GM12891 (cell line): ENCODE measurements at places on chromosomes 5 and 9.

DNA sequence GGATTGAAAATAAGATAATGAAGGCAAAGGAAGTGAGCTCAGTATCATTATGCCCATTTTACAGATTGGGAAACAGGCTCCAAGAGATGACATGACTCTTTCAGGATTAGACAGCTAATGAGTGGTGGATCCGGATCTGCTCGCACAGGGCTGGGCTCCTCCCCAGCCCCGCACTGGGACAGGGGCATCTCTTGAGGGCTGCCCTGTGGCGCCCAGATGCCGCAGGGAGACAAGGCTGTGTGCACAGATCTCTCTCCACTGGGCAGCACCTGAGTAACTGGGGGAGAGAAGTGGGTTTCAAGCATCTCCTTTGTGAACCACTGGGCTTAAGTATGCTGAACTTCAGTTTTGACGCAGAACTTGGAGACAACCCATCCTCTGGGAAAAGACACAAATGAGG, 43.9 kb downstream of the ADAMTS2 start:
- DNase-seq = no peak

GRCh38 chr9:87350915-87351314, 146.8 kb upstream of the DAPK1 start:
- DNase-seq = no peak

GRCh38 chr5:72837524-72838096, 21.1 kb downstream of the TNPO1 start:
- no peak for DNase-seq

- no peak for DNase-seq
Measured at GRCh38 chr5:36301858-36302603, at the start of gene RANBP3L. Gene RANBP3L, minus strand, starts transcription at chr5:36301902. Its CDS starts 486 bp downstream, at chr5:36301416.

- no peak for DNase-seq
Measured at GRCh38 chr5:34869256-34869655, 30.3 kb downstream of the TTC23L start.

- no peak for DNase-seq
Measured at GRCh38 chr5:173050791-173051190, 5.4 kb upstream of the CREBRF start.

GRCh38 chr9:124820698-124821623, 32.3 kb upstream of the WDR38 start:
- DNase-seq = no peak

GRCh38 chr9:38319496-38320173, 72.9 kb upstream of the ALDH1B1 start:
- DNase-seq = no peak

DNA sequence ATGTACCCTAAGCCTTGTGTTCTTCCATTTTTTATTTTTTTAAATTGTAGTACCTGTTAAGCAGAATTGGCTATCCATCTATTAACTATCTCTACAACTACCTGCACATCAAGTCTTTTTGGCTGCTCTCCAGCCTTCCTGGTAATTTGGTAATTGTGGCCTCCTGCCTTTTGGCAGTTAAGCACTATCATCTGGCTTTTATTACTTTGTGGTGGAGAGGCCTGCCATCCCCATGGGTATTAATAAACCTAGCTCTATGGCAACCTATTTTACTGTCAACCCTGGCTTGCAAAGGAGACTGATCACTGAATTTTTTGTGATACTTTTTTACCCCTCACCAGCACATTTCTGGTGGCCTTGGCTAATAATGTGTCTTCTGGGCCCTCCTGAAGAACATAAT, 20.5 kb downstream of the SELENOP start:
- no peak for DNase-seq

- DNase-seq = no peak
Measured at GRCh38 chr5:66769839-66770617, 173.8 kb downstream of the MAST4 start.

GRCh38 chr5:36536616-36537005, 69.8 kb upstream of the SLC1A3 start:
- DNase-seq = no peak

GRCh38 chr5:172451771-172452197, 2.5 kb downstream of the SH3PXD2B start:
- DNase-seq = no peak

DNA sequence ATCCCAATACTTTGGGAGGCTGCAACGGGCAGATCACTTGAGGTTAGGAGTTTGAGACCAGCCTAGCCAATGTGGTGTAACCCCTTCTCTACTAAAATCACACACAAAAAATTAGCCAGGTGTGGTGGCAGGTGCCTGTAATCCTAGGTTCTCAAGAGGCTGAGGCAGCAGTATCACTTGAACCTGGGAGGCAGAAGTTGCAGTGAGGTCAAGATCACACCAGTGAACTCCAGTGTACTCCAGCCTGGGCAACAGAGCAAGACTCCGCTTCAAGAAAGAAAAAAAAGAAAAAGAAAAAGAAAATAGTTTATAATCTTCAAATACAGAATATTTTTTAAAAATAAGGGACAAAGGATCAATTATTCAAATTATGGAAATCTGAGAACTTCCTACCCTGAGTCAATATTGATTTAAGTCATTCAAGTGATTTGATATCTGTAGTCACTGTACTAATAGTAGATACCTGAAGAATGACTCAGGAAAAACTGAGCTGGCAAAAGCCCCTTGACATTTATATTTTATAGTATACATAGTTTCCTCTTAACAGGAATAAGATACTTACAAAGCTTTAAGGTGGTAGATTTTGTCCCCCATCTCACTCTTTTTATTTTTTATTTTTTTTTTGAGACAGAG, 61.8 kb downstream of the PTBP3 start:
- DNase-seq = no peak

- DNase-seq = no peak
Measured at GRCh38 chr5:74420947-74421346, 219.6 kb downstream of the ENC1 start.

- DNase-seq = no peak
Measured at GRCh38 chr5:137621861-137622823, 113.7 kb downstream of the KLHL3 start.

GRCh38 chr5:44943647-44944046, 134.9 kb downstream of the MRPS30 start:
- DNase-seq = no peak

DNA sequence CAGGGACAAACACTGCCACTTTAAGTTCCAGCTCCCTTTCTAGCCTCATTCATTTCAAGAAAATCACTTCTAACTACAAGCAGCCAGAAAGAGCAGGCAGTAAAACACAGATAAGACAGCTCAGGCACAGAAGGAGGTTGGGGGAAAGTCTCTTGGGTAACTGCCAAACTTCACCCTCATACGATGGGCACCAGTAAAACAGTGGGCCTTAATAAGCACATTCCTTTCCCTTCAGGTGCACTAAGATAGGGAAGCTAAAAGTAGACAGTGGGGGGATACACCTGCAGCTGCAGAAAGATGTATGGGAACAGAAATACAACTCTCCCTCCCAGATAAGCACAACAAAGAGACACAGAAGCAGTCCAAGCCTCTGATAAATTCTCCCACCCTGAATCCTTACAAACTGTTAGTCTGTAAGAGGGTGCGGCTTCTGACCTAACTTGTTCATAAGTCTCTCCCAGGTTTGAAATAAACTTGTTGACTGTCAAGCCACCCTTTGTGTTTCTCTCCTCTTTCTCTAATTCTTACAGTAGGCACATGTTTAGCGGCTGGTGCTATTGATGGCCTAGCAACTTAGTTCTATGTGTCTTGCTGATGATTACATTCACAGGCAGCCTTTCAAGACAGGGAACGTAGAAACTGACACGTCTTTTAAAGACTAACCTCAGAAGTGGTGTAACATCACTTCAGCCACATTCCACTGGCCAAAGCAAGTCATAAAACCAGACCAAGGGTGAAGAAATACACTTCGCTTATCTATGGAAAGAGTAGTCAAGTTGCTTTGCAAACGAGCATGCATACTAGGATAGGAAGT, 6.8 kb upstream of the CKS2 start:
- no peak for DNase-seq

DNA sequence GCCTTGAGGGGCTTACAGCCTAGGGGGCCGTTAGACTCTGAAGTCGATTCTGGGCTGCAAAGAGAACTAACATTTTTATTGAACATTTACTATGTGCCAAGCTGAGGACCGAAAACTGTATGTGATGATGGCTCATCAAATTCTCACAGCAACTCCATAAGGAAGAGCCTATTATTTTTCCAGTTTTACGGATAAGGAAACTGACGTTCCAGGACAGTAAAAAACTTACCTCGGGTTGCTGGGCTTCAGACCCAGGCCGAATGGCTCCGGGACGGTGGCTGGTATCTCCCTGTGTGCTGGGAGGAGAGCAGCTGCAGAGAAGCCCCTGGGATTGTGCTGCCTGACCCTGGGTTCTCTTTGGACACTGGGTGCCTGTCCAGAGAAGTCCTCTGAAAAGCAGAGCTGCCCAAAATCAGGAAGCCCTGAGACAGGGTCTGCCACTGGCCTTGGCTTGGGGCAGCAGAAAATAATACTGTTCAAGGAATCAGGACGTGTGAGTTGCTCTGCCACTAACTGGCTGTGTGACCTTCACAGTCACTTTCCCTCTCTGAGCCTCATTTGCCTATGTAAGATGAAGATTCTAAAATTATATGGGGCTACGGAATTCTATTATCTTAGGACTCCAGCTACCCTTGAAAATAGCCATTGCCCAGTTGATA, 116.3 kb upstream of the CPEB4 start:
- DNase-seq = no peak

DNA sequence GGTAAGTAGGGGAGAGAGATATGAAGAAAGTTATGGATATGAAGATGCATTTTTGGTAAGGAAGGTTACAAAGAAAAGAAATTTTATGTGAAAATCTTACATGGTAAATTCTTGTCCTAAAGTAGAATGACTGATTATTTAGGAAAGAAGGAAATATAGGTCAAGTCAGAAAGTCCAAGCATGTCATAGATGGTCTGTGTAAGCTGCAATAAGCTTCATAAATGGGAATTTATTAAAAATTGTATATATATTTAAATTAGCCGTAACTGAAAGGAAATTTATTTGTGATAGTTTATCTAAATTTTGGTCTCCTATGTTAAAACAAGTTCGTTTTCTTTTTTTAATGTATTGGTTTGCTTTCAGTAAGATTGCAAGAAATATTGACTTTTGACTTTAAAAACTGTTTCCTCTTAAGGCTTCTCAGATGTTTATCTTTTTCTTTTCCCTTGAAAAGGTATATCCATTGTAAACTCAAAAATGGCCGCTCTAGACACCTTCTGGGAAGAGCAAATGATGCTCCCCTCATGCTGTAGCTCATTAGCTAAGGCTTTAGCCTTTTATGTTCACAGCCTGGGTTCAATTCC, 46.8 kb upstream of the HAPLN1 start:
- DNase-seq = no peak

GRCh38 chr5:94793113-94793815, 174.8 kb downstream of the SLF1 start:
- DNase-seq = peak; percentile 35

GRCh38 chr5:116559673-116560164, 14.9 kb downstream of the SEMA6A start:
- no peak for DNase-seq

- DNase-seq = no peak
Measured at GRCh38 chr9:74729136-74729695, 158.5 kb downstream of the TRPM6 start.

DNA sequence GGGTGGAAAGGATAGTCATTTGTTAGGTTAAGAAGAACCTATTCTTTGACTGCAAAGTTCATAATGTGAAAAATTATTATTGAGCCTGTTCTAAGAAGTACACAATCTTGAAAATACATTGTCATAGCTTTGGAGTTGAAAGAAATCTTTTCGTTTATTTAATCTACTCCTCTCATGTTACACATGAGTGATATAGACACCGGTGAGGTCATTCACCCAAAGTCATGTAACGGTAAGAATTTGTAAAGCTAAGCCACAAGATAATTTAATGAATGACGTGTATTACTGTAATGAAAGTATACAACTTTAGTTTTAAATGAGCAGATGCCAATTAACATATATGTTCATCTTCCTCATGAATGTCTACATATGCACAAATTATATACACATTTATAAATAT, 284.1 kb upstream of the PDE4D start:
- DNase-seq = no peak

DNA sequence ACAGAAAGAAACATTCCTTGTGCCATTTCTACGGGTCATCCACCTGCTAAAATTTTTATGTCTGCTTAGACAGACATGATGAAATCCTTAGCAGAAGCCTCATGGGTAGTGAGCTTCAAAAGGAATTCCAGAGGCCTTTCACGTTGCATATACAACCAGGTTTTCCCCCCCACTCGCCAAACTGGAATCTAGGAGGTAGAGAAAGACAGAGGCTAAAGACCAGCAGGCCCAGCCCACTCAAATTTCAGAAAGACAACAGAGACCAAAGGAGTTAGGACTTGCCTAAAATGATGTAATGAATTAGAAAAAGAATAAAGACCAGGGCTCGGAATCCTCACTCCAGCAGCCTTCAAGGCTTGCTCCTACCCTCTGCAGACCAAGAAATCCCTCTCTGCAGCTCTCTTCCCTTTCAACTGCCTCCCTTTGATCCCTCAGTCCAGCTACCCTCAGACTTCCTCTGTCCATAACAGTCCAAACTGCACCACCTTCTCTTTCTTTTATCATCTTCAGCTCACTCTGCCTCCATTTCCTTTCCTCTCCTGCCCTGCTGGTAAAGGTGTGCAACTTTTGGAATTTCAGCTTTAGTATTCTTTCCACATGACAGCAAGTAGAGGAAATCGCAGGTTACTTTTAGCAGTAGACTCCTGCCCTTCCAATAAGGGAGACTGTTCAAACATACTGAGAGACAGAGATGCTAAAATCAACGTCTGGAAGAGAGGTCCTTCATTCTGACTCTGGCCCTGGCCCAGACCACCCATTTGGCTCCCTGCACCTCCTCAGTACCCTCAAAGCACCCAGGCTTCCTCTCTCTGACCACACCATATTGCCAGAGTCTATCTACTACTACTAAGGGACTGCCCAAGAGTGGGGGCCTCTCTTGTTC, 8.9 kb downstream of the B4GALT1 start:
- no peak for DNase-seq

DNA sequence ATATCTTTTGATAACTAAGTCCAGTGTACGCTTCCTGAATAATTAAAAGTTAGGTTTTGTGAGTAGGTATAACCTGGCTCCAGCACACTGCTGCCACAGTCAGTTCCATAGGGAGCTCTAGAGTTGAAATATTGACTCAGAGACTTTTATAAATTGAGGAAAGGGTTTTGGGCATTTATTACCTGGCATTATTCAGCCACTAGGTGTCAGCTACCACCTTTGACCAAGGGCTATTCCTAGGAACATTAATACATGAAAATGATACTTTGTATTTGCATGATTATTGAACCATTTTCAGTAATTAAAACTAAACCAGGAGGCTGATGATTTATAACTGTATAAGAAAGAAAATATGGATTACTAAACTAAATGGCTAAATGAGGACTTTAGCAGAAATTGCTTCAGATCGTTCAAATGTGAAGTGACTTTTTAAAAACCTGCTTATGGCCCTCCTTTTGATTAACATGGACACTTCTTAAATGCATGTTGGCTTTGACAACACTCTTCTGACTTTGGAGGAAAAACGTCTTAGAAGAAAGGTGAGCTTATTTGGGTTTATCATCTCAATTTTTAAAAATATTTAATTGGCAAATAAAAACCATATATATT, 83.0 kb downstream of the SMC2 start:
- no peak for DNase-seq

- DNase-seq = no peak
Measured at GRCh38 chr5:103086547-103086946, 33.4 kb downstream of the GIN1 start.

- no peak for DNase-seq
Measured at GRCh38 chr9:71857159-71857558, 53.8 kb downstream of the ABHD17B start.

GRCh38 chr5:143041972-143042770, 272.0 kb downstream of the ARHGAP26 start:
- no peak for DNase-seq
